Activated T-cell treated with anti-CD3 and anti-CD28 coated beads, Interleukin-2, amount 50 U/mL, for 1 hour (primary cell): ENCODE measurements at places on chromosomes 2 and 18.

GRCh38 chr2:133977405-133977804 is 276.5 kb upstream of the MGAT5 start:
- DNase-seq: no peak

DNA sequence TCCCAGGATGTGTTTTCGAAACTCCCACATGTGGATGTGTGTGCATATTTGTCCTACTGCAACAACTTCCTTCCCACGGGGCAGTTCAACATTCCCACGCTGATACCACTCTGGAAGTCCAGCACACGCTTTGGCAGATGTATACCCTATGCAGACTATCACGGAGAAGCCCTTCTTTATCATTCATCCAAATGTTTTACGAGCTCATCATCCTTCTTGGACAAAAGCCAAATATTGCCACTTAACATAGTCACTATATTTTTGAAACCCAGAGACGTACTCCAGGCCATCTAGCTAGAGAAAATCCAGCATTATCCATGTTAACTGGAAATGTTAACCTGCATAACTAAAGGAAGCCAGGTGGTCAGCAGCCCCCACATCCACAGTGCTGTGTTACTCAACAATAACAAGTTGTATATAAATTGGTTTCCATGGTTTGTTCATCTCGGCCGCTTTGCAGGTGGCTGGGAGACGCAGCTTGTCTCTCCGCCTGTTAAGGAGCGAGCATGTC is 131.5 kb downstream of the ZNF532 start:
- no peak for DNase-seq

DNA sequence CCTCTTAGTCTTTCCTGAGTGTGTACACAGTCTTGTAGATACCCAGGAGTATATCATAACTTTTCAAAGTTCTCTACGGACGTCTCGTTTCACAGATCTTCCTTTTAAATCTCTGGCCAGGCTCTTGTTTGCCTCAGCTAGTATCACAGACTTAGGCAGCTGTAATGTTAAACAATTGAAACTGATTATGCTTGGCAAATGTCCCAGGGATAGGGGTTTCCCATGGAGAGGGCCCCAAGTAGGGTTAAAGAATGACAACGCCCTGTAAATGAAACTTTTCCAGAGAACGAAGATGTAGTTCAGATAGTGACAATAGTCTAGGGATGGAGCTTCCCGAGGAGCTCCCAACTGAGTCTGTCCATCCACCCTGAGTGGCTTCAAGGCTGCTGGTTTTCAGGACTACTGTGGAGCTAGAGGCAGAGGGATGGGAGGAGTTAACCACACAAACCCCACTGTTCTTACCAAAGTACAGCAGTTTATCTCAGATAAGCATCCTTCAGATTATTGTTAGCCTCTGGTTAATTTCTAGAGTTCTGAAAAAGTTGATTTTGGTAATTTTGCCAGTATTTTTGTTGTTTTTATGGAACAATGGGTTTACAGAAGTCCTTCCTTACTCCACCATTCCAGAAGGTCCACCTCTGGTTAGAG is 9.1 kb downstream of the NEURL3 start:
- no peak for DNase-seq

DNA sequence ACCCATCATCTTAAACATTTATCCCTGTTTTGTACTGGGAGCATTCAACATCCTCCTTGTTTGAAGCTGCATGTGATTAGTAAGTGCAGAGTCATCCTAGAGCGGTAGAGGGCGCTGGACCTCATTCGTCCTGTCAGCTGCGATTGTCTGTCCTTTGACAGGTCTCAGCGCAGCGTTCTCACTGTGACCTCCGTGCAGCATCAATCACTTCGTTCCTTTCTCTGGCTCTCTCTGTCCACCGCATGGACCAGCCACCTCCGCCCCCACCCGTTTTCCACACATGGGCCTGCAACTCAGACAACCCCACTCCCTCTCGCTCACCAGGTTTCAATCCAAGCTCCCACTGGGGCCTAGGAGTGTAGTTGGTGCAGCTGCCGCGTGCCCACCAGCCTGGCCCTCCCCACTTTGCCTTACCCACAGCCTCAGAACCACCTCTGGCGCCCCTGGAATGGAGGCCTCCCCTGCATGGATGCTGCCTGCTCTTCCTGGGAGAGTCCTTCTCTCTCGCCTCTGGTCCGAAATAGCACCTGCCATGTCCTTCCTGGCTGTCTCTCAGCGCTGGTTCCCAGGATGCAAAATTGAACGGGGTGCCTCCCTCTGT is 90.5 kb downstream of the NDUFA10 start:
- DNase-seq: peak; percentile 44

- DNase-seq: no peak
These were observed 82.1 kb downstream of the RNF144A start for GRCh38 chr2:6999211-6999877.

DNA sequence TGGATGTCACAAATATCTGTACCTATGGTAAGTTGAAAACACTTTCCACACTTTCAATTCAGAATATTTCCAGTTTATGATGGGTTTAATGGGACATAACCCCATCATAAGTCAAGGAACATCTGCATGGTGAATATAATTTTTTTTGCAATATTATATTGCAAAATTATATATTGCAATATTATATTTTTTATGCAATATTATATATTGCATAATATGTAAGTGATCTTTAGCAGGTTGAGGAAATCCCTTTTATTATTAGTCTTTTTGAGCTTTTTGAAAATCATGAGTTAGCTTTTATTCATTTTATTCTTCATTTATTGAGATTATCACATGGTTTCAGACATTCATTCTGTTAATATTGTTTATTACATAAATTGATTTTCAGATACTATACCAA is 342.2 kb upstream of the GALNT5 start:
- no peak for DNase-seq

- DNase-seq: no peak
These were observed 64.3 kb downstream of the EDAR start for GRCh38 chr2:108924580-108925251.

GRCh38 chr2:177705511-177706173 is 313.1 kb downstream of the AGPS start:
- DNase-seq: no peak

DNA sequence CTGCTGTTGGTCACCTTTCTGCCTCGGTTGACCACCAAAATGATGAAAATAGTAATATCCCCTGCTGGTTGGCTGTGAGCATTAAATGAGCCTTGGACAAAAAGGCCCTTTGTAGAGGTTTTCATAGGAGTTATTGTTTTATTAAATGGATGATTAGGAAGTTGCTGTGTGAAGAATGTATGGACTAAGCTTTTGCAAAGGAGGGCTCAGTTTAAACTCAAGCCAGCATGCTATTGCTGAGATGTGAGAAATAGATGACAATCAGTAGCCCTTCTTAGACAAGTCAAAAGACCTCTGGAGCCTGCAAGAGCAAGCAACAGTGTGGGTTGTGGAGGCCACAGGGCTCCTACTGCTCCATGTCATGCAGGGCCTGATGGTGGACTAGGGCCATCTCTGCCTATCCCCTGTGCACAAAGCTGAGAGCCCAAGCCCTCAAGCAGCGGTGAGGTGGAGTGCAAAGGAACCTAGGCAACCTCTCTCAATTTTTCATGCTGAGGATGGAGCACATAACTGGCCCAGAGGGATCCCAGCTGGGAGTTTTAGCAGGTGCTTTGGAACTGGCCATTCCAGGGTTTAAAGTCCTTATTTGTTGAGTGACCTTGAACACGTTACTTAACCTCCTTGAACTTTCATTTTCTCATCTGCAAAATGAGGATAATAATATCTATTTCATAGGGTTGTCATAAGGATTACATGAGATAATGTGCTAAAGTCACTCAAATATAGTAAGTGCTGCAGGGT is 37.1 kb downstream of the FOSL2 start:
- DNase-seq: no peak

- no peak for DNase-seq
These were observed 33.3 kb downstream of the ABCB11 start for GRCh38 chr2:168997794-168998193.

GRCh38 chr2:115520727-115521126 is 1078.3 kb downstream of the DPP10 start:
- DNase-seq: no peak

- no peak for DNase-seq
These were observed 26.1 kb upstream of the REG3G start for GRCh38 chr2:78999406-78999805.

DNA sequence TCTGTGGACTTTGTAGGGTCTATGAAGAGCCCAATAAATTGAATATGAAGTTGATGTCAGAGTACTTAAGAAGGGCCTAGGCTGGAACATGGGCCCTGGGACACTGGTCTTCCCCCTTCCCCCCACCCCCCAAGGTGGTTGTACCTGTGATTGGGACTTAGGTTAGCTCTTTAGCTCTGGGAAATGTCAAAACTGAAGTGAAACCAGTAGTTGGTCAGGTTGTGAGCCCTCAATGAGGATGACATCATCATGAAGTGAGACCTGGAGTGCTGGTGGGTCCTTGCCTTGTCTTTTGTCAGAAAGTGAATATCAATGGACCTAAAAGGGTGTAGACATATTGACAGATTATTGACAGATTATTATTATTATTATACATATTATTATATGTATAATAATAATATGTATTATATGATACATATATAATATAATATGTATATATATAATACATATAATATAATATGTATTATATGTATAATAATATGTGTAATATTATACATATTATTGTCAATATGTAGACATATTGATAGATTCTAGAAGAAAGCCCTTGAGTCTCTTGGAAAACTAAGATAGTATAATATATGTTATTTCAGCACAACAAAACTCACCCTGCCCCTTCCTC is 5.4 kb downstream of the MARS2 start:
- no peak for DNase-seq

DNA sequence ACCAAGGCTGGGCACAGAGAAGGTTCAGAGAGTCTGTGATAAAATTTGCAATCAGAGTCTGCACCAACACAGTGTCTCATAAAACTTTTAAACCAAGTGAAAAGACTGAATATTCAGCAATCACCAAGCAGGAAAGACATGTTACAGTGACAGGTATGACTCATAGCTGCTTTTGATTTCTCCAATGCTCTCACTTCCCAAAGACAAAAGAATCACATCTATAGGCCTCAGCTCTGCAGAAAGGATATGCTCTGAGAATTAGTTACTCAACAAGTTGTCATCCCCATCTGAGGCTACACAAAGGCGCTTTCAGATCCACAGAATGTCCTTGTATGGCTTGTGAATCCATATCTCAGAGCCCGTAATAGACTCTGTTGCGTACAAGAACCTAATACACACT is 92.5 kb downstream of the KCNF1 start:
- no peak for DNase-seq

DNA sequence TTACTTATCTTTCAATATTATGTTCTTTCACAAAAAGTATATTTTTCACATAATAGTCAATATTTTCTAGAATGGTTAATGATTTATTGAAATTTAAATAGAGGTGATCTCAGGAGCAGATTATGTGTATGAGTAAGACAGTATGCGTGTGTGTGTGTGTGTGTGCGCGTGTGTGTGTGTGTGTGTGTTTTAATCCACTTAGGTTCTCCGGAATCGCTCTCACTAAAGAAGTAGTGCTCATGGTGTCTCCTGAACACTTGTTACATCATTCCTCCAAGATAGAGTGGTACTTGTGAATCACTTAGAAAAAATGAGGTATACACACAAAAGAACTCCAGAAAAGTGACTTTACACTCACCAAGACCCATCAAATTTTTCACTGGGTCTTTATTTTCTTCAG is 91.0 kb upstream of the KCNH7 start:
- DNase-seq: no peak

DNA sequence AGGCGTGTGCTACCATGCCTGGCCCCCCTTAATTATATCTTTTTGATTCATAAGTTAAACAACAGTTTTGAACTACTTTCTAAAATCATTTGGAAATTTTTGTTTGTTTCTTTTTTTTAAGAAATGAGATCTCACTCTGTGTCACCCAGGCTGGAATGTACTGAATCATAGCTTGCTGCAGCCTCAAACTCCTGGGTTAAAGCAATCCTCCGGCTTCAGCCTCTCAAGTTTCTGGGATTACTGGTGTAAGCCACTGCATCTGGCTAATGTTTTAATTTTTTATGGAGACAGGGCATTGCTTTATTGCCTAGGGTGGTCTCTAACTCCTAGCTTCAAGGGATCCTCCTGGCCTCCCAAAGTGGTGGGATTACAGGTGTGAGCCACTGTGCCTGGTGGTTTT is 71.5 kb downstream of the BABAM2 start:
- no peak for DNase-seq

DNA sequence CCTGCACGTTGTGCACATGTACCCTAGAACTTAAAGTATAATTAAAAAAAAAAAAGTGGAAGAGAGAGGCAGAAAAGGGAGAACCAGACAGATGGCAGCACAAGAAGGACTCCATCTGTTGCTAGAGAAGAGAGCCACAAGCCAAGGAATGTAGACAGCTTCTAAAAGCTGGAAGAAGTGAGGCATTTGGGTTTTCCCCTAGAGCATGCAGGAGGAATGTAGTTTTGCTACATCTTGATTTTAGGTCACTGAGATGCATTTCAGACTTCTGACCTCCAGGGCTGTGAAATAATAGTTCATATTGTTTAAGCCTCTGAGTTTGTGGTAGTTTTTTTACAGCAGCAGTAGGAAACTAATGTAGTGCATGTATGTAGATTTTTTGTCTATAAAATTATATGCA is 46.0 kb downstream of the CAVIN2 start:
- no peak for DNase-seq

DNA sequence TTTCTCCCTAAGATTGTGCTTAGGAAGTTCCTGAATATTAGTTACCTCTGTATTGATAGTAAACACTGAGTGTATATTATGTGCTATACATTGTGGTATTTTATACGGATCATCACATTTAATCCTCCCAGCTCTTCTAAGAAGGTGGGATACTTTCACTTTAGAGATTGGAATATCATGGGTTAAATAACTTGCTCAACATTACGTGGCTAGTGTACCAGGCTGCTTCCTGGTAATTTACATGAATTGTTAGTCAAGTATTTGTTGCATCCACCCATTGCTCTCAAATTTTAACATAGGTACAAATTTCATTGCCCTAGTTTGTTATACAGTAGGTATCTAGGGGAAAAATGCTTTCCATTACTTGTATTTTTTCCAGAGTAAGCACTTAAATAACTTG is 21.4 kb downstream of the FAM98A start:
- DNase-seq: no peak

DNA sequence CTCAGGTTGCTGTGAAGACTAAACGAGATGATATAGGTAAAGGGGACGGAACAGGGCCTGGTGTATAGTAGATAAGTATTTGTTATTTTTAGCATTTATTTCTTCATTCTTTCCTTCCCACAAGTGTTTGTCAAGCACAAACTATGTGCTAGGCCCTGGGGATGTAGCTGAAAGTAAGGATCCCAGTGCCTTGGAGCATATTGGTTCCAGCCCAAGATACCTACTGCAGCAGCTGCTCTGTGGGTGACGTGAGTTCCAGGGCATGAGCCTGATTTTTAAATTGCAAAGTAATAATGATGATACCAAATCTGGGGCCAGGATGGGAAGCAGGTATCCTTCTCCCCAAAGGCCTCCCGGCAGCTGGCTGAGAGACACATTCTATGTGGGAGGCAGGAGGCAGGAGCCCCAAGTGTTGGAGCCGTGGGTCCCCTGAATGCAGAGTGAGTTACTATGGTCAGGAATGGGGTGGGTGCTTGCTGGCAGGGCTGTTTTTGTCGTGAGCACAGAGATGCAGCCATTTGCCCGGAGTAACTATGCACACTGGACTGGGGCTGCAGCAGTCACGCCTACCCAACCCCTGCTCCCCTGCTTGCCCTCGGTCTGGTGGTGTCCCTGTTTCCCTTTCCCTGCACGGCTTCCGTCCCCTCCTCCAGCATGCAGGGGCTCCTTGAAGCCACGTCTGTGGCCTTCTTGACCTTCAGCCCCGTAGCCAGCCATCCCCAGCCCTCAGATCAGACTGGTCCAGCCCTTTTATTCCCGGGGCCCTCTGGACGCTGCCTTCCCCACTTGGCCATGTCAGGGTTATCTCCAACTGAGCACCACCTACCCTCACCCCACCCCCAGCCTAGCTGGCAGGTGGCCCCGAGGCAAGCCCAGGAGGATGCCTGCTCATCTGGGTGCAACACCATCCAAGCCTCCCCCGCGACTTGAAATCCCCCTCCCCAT is 52.4 kb downstream of the INHBB start:
- DNase-seq: peak; percentile 5
